AG08396 (cell line): ENCODE measurements at places on chromosomes 13 and 19.

DNA sequence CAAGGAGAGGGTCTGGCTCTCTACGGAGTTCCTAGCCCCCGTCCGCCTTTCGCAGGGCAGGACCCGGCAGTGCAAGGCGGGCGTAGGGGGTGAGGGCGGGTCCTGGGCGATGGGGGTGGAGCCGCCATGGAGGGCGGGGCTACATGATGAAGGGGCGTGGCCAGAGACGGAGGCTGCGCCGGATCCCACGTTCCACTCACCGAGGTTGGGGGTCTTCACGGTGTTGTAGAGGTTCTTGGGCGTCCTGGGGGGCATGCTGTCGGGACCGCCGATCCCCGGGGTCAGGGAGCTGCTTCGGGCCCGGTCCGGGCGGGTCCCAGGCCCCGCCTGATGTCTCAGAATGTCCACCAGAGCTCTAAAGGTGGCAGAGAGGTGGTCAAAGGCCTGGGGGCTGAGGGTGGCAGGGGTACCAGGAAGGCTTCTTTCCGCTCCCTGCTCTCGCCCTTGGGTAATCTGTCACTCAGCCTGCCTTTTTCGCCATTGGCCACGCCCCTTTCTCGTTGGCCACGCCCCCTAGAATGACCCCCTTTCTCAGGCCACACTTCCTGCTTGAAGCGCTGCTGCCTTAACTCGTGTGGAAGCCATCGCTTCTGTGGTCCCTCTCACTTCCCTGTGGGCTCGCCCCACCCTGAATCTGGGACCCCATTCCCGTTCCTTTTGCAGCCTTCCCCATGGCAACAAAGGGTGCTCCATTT, 2.5 kb downstream of the SHISA7 start:
- peak; percentile 46 for DNase-seq

- DNase-seq = no peak
Measured at GRCh38 chr13:26660185-26660584, 100.4 kb downstream of the GPR12 start.

GRCh38 chr13:108769213-108770070, 140.0 kb downstream of the MYO16 start:
- no peak for DNase-seq

- DNase-seq = no peak
Measured at GRCh38 chr19:16223746-16224145, 26.0 kb downstream of the AP1M1 start.

DNA sequence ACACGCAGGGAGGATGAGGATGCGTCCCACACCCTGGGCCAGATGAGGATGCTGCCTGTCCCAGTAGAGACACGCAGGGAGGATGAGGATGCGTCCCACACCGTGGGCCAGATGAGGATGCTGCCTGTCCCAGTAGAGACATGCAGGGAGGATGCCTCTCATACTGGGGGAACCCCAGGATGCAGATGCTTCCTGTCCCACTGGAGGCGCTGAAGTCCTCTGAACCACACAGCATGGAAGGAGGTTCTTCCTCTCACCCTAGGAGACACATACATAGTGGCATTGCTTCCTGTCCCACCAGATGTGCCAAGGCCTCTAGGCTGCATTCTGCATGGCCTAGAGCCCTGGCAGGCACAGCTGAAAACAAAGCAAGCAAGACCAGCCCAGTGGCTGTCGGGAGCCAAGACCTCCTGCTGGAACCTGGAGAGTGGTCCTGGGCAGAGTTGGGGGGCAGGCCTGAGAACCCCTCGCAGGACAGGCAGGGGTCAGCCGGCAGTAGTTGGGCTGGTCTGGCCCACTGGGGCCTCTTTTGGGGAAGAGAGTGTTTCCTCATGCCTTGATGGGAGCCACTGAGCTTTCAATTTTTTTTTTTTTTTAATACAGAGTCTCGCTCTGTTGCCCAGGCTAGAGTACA, 4.3 kb downstream of the HPN start:
- DNase-seq = peak; percentile 66

DNA sequence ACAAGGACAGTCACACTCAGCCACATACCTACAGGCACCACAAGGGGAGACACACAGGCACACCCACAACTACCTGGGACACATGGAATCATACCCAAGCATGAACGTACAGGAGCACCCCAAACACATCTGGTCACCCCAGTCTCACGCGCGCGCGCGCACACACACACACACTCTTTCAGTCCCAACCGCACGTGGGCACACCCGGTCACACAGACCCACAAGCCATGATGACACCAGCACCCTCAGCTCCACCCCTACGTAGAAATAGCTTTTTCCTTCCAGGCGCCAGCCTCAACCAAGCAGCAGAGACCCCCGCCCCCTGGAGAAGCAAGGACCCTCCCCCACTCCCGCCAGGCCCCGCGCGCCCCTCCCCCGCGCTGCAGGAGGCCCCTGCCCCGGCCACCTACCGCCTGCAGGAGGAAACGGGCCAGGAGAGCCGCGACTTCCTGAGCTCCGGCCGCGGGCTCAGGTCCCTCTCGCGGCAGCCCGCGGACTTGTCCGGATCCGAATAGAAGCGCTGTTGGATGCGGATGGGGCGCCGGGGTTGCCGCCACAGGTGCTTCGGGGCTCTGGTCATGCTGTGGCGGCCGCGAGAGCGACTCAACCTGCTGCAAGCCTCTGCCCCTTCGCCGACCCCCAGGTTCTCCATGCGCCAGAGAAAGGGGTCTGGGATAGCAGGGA, 6.4 kb upstream of the PDE4C start:
- no peak for DNase-seq
